Left ventricle myocardium inferior (tissue), 1 donor: ENCODE measurements at places on chromosomes 5 and 9. TPM values are rescaled to one million over a fixed set of nuclear protein-coding genes. Genes with fewer than 3 reads are reported as not detected.

- no peak for DNase-seq
These were observed 11.8 kb downstream of the ACSL6 start for GRCh38 chr5:131999441-132000240.

- no peak for DNase-seq
These were observed 135.1 kb downstream of the RPS23 start for GRCh38 chr5:82142928-82143577.

- DNase-seq = no peak
These were observed 6.0 kb downstream of the KIF2A start for GRCh38 chr5:62312036-62312435.

- DNase-seq = no peak
These were observed 37.8 kb downstream of the WDR36 start for GRCh38 chr5:111129938-111130337.

DNA sequence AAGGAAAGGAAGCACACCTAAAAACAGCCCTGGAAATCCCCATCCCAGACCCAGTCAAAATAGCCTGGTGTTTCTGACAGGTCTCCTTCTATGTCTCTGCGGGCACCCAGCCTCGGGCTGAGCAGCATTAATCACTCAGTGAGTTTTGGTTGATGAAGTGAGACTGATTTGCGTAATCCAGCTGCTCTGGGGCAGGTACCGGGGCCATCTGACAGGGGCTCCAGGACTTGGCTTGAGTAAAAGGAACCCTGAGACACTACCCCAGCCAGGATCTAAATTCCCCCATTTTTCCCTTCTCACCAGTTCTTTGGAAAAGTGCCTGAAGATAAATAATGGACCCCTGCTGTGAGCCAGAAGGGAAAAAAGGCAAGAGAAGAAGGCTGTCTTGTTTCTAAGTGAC lies 596 bp downstream of the SLC28A3 start:
- DNase-seq = peak; percentile 28

DNA sequence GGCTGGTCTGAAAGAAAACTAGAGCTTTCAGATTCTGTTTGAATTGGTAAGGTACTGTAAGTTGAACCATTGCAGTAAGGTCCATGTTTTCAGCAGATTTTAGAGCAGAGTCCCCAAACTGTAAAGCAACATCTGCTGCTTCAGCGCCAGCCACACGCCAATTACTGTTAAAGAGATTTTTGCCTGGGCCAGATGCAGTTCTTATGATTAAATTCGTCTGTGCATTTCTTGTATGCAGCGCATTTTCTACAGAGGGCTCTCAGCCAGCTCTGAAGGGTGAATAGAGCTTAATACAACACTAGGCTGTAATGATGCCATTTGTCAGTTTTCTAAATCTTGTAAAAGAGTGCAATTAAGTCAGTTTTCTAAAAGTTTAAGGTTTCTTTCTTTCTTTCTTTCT lies 246.3 kb downstream of the COX7C start:
- no peak for DNase-seq

LCN9 gene
- total RNA-seq = not detected

QRFP gene
- total RNA-seq = not detected
